ENCODE measurements at places on chromosomes 16 and 17.

GRCh38 chr17:10859051-10859450 is 21.2 kb upstream of the PIRT start:
- DNase-seq = no peak

GRCh38 chr16:8866118-8866883 is 2.5 kb downstream of the CARHSP1 start:
- DNase-seq = peak; percentile 28

DNA sequence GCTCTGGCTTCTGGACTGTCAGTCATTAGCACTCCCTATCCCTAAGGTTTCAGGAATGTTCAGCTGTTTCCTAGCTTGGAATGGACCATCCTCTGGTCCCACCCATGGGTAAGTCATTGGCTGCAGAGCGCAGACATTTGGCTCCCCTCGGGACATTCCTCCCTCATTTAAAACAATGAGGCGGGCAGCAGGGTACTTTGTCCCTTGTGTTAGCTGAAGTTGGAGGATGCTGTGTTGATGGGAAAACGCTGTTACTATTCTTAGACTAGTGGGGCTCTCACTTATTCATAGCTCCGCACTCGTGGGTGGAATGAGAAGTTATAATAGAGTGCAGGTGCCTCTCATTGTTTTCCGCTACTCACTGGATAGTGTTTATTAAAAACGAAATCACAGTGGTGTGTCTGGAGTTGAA is 673.8 kb downstream of the WWOX start:
- no peak for DNase-seq

DNA sequence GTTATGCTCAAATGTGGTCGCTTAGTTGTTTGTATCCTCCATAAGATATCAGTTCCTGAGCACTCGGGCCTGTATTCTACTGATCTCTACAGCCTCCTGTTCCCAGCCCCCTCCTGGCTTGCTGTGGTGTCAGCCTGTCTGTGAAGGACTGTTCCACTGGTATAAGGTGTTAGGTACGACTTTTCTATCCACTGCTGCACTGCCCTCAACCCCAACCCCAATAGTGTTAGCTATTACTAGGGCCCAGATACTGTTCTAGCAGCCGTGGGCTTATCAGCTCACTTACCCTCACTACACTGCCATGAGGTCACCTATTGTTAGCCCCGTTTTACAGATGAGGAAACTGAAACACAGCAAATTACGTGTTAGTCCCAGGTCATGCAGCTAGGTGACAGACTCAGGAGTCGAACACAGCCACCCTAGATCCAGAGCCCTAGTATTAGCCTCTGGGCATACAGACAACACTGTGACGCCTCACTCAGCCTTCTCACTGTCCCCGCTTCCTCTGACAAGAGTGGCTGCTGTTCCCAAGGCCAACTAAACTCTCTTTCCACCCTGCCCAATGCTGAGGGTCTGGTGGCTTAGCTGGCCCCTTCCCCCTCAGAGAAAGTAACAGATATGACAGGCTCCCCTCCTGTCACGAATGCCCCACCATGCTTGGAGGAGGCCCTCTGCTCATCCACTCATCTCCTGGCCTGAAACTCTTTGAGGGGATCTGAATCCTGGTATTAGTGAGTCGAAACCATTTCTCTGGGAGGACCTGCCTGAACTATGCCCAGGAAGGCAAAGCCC is 25.6 kb upstream of the ZNF652 start:
- no peak for DNase-seq

DNA sequence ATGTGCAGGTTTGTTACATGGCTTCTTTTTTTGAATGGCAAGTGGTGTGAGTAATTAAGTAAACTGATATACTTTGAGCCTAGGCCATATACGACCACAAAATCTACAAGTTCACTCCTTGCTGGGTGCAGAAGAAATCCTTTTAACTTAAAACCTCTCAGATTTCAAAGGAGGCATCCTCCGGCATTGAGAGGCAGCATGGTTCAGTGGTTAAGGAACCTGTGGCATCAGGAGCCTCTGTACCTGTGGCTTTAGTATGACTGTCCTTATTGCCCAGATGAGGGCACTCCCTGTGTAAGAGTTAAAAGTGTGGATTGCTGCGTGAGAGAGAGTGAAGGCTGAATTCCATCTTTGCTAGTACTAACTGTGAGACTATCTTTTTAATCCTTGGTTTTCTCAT is 3.3 kb downstream of the NLRP1 start:
- DNase-seq = no peak

GRCh38 chr17:81578038-81578441 is 25.9 kb upstream of the FAAP100 start:
- no peak for DNase-seq

DNA sequence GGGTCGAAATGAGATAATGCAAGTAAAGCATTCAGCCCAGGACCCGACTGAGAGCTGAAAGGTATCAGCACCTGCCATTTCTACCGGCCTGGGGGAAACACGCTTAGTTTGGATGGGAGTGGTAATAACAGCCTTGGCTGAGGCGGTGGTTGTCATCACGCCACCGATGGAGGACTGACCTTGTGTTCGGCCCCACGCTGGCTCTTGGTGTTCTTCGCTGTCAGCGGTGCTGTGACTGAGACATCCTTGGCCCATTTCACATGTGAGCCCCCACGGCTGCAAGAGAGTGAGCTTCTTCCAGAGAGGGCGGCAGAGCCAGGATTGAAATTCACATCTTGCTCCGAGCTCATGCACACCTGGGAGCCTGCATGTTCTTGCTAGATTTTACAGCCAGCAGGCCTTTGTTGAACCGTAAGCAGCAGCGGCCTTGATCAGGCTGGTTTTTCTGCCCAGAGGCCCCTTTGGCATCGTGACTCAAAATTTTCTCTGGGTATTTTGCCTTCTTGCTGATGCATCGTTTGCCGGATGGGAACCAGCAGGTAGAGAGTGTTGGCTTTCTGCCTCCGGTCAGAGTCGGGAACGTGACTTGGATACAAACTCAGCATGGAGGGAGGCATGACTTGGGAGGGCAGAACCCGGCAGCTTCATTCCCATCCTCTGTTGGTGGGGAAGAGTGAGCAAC is 341.5 kb downstream of the SNX29 start:
- DNase-seq = no peak

- no peak for DNase-seq
Measured at GRCh38 chr17:39617446-39618245, 9.1 kb upstream of the PPP1R1B start.

GRCh38 chr16:3520841-3521240 is 20.0 kb downstream of the CLUAP1 start:
- no peak for DNase-seq

GRCh38 chr16:82996814-82997213 is 370.0 kb downstream of the CDH13 start:
- no peak for DNase-seq

DNA sequence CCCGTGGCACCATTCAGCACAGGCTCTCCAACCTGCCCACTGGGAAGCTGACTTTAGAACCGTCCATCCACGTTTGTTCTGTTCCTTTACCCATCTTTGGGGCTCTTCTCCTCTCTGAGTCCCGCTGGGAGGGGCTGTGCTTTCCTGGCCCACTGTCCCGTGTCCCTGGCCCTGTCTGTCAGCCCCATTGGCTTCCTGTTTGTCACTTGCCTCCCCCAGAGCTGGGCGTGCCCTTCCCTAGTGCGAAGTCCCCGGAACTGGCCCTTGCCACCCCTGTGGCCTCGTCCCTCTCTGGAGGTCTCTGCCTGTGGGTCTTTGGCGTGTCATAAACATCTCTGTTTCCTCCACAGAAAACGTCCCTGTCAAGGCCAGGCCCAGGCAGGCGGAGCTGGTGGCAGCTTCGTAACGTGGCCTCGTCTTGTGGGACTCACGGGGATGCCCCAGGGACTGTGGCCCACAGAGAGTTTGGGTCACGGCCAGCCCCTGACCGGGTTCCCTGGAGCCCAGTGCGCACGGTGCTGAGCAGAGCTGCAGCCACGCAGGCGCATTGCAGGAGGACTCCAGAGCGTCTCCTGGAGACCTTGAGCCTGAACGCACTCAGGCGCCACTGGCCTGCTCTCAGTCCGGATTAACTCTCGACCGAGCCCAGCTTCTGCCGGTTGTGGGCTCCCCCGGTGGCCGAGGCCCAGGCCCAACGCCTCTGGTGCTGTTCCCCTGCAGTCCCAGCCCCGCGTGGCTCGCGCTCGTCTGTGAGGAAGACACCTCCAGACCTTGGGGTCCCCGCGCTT is 7.3 kb downstream of the CHMP6 start:
- DNase-seq = no peak

DNA sequence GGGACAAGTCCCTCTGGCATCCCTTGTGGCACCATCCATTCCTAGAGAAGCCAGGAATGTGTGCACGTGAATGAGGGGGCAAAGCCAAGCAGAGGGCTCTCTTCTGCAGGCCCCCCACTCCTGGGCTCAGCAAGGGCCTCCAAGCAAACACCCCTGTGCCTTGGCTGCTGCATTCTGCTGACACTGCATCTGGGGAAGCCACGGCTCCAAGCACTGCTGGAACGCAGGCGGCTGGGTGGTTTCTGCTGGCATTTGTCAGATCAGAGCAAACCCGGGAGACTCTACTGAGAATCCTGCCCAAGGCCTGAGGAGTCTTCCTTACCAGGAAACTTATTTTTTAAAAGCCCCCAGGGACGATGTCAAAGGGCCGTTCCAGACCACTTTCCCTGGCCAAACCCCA is 23.3 kb downstream of the ATP6V0D1 start:
- no peak for DNase-seq

- DNase-seq = no peak
Measured at GRCh38 chr17:18122990-18123753, 14.6 kb downstream of the MYO15A start.

DNA sequence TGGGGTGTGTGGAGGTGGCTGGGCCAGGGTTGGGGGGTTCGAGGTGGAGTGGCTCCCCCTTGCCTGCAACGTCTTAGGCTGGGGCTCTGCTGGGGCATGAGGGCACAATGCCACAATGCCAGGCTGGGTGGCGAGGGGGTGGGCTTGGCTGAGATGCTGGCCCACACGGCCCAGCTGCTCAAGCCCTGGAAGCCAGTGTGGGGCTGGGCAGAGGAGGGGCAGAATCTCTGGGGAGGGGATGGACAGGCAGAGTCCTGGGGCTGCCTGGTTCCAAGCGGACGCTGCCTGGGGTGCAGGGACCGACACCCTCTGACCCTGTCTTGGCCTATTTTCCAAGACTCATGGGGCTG is 37.5 kb upstream of the SSTR5 start:
- DNase-seq = no peak

DNA sequence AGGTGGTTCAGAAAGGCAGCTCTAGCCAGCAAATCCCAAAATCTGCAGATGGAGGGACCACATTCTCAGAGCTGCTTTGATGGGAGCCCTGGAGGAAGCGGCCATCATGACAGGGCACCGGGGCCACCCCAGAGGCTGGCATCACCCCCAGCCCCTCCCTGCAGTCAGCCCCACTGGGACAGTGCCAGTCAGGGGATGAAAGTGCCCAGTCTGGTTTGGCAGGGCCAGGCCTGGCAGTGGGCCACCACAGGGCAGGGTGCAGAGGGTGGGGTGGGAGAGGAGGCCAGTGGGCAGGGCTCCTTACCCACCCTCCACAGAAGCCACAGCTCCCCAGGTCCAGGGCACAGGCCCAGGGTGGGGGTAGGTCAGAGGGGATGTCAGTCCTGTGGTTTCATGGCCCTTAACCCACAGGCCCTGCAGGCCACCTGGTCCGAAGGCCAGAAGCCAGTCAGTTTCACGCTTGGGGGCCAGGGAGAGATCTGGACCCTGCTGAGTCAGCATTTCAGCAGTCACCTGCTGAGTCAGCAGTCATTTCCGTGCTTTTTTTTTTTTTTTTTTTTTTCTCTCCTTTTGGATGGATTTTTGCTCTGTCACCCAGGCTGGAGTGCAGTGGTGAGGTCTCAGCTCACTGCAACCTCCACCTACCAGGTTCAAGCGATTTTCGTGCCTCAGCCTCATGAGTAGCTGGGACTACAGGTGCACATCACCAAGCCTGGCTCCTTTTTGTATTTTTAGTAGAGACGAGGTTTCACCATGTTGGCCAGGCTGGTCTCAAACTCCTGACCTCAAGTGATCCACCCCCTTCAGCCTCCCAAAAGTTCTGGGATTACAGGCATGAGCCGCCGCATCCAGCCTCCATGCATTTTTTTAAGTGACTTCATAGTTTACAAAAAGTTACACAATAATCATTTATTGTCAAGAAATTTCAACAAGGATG is 10.4 kb downstream of the SLC25A10 start:
- DNase-seq = no peak

- no peak for DNase-seq
Measured at GRCh38 chr17:66805567-66805966, 29.4 kb upstream of the CACNG5 start.

GRCh38 chr16:86424398-86424797 is 85.9 kb upstream of the FOXF1 start:
- DNase-seq = no peak

DNA sequence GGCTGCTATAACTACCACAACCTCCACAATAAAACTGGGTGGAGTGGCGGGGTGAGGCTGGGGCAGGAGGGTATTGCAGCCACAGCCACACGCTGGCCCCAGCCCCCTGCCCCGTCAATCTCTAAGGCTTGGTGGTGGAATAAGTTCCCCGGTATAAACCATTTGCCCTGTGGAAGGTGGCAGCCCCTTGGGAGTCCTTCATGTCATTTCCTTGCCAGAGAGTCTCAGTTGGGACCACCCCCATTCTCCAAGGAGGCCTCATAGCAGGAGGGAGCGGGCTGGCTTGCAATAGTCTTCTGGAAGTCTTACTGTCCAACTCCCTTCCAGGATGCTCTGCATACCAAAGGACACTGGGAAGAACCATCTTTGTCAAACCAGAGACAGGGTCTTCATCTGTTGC is 19.4 kb downstream of the CD300A start:
- no peak for DNase-seq

GRCh38 chr16:52742052-52742451 is 195.1 kb upstream of the TOX3 start:
- no peak for DNase-seq

- DNase-seq = no peak
Measured at GRCh38 chr16:67301080-67301782, 21.9 kb downstream of the PLEKHG4 start.

DNA sequence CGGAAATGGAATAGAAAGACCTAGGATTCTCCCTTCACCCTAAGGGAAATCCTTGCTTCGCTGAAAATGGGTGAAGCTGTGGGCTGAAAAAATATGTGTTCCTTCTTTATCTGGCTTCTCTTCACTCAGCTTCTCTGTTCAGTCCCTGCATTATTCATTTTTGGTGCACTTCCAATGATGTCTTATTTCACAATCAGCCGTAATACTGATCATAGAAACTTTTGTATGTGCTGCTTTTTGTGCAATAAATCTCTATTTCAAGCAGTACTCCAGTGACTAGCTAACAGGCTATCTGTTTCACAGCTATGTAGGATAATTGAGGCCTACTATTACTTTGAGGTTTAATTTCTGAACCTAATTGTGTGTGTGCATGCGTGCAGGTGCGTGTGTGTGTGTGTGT is 144.6 kb downstream of the FOXL1 start:
- DNase-seq = no peak

GRCh38 chr17:81428948-81429774 is 33.9 kb downstream of the BAHCC1 start:
- no peak for DNase-seq

DNA sequence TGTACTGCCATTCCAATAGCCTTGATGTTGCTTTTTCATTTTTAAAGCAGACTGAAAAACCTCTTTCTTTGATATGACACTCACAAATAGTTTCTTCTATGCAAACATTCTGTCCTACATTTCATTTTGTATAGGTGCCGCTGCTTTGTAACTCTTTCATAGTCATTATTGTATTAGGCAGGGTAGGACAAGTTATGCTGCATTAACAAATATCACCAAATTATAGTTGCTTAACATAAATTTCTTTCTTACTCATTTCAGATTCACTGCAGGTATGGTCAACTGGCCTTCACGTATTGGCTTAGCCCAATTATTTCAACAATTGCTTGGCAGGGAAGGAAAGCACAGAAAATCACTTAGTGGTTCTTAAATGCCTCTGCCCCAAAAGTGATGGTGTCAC is 70.8 kb downstream of the GPR139 start:
- no peak for DNase-seq

Data from forelimb muscle (tissue), 1 donor.